ENCODE measurements at places on chromosomes 2 and 18. TPM values are rescaled to one million over a fixed set of nuclear protein-coding genes. Genes with fewer than 3 reads are reported as not detected.

The ECEL1 gene
- total RNA-seq = 0.78 TPM

The AKAIN1 gene
- total RNA-seq = not detected

The SEMA4C gene
- total RNA-seq = 32.0 TPM

GRCh38 chr2:172404824-172405223 is 22.6 kb upstream of the ITGA6 start:
- H3K27me3 ChIP-seq = peaks cover 8% of the 10 kb centered on the region
- H3K36me3 ChIP-seq = no peaks in the 10 kb centered on the region
- no peak overlapping the region for H3K27ac ChIP-seq
- no peak overlapping the region for H3K4me3 ChIP-seq
- DNase-seq = no peak
- no peaks in the 10 kb centered on the region for H3K4me1 ChIP-seq

- no peaks in the 10 kb centered on the region for H3K36me3 ChIP-seq
- H3K4me3 ChIP-seq = no peak overlapping the region
- H3K4me1 ChIP-seq = no peaks in the 10 kb centered on the region
- no peak overlapping the region for H3K27ac ChIP-seq
- no peak for DNase-seq
Observed at GRCh38 chr2:192047315-192048107, 147.2 kb downstream of the TMEFF2 start.

GRCh38 chr2:183709829-183710228 is 585.6 kb downstream of the NUP35 start:
- H3K4me1 ChIP-seq = no peaks in the 10 kb centered on the region
- no peak overlapping the region for H3K27ac ChIP-seq
- no peaks in the 10 kb centered on the region for H3K27me3 ChIP-seq
- no peak for DNase-seq
- no peaks in the 10 kb centered on the region for H3K36me3 ChIP-seq

DNA sequence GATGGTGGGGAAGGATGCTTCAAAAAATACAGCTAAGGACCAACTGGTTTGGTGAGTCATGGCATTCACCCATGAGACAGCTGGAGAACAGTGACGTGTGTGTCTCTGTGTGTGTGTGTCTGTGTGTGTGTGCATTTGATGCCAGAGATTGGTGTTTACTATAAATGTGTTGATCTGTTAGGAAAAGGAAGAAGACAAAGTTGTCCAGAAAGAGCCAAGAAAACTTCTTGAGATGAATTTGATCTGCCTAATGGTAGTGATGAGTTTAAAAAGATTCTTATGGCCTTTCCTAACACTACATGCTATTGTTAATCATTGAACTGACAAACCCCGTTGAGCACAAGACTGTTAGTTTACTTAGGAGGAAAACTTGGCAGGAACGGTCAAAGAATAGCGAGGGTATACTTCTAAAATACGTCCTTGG is 36.4 kb upstream of the IL1R1 start:
- peaks cover 17% of the 10 kb centered on the region for H3K4me1 ChIP-seq
- H3K36me3 ChIP-seq = no peaks in the 10 kb centered on the region
- no peak overlapping the region for H3K27ac ChIP-seq
- H3K4me3 ChIP-seq = no peak overlapping the region

DNA sequence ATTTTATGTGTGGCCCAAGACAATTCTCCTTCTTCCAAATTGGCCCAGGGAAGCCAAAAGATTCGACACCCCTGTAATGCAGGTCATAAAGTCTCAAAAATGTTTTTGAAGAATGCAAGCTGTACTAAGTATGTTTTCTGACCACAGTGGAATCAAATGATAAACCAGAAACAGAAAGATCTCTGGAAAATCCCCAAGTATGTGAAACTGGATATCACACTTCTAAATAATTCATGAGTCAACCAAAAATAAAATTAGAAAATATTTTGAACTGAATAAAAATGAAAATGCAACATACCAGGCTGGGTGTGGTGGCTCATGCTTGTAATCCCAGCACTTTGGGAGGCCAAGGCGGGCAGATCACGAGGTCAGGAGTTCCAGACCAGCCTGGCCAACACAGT is 34.1 kb upstream of the UBE2F start:
- H3K27me3 ChIP-seq = no peaks in the 10 kb centered on the region
- no peak for DNase-seq
- peaks cover 9% of the 10 kb centered on the region for H3K36me3 ChIP-seq
- peaks cover 11% of the 10 kb centered on the region for H3K4me1 ChIP-seq
- H3K27ac ChIP-seq = peak overlapping the region; percentile 39
